ENCODE measurements at places on chromosomes 12 and 14.
A peak's percentile ranks its signal among the peaks of the same experiment; 100 is the strongest.

GRCh38 chr12:50569321-50569720 is 64.5 kb downstream of the DIP2B start:
- no peaks in the 10 kb centered on the region for H3K27me3 ChIP-seq
- H3K4me1 ChIP-seq, result peaks cover 7% of the 10 kb centered on the region
- no peak overlapping the region for H3K27ac ChIP-seq
- no peak for DNase-seq
- H3K4me3 ChIP-seq, result no peak overlapping the region
- H3K36me3 ChIP-seq, result no peaks in the 10 kb centered on the region

DNA sequence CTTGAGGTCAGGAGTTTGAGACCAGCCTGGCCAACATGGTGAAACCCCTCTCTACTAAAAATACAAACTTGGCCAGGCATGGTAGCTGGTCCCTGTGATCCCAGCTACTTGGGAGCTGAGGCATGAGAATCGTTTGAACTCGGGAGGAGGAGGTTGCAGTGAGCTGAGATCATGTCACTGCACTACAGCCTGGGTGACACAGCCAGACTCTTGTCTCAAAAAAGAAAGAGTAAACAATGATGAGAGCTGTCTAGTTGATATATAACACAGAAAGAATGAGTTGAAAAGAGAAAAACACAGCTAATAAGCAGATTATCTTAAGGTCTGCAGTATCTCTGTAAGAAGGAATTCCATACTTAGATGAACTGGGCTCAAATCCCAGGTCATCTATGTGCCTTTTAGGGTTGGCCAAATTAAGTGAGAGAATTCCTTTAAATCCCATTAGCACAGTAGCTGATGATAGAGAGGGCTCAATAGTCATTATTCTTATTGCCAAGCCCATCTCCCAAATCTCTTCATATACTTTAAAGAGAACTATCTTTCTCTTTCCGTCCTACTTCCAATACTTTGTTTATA is 31.1 kb upstream of the STRAP start:
- no peak for DNase-seq
- no peaks in the 10 kb centered on the region for H3K4me1 ChIP-seq
- no peaks in the 10 kb centered on the region for H3K36me3 ChIP-seq

- H3K36me3 ChIP-seq, result no peaks in the 10 kb centered on the region
- H3K4me3 ChIP-seq, result no peak within 1 kb of the TSS
- peaks cover 20% of the 10 kb centered on the region for H3K27me3 ChIP-seq
Measured at GRCh38 chr12:2052826-2053678, at the start of gene CACNA1C. CACNA1C (plus strand) TSS chr12:2052987; CDS start chr12:2053563, 576 bp downstream.

DNA sequence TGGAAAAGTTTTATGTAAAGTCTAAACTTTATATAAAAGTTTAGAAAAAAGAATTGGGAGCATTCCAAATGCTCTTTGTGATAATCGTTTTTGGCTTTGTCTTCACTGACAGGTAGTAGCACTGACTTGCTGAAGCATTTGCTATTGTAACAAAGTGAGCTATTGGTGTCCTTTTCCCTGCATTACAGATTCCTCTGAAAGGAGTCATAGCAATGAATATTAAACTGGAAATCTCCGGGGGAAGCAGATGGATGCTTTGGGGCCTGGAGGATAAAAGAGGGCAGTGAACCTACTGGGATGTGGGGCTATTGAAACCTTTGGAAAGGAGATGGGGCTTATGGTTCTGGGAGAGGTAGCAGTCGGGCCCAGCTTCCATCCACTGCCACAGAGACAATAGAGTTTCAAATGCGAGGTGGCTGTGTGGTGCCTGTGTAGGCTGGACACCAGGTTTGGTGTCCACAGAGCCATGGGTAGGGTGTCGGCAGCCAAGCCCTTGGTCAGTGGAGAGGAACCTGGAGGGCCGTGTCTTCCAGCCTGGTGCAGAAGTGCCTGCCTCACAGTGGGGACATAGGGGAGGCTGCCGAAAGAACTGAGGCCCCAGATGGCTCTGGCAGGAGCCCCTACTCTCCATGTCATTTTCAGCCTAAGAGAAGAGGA is 10.1 kb downstream of the GSG1 start:
- no peak overlapping the region for H3K4me3 ChIP-seq
- no peak overlapping the region for H3K27ac ChIP-seq
- DNase-seq, result no peak
- H3K27me3 ChIP-seq, result no peaks in the 10 kb centered on the region

DNA sequence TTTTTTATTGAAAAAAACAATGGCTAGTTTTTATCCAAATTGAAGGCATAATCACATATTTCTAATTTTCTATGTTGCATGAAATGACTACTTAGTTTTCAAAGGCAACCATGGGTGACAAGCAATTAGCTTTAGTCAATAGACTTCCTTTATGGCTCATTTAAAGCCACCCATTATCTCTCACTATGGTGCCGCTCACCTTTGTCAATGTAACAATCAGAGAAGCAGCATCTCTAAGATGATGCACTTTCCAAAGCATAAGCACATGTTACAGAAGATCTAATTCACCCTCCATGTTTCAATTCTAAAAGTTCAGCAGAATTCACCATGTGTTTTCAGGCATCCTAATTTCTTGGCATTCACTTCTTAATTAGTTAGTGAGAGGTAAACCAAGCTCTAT is 166.6 kb upstream of the RPL10L start:
- H3K27ac ChIP-seq, result no peak overlapping the region
- no peaks in the 10 kb centered on the region for H3K4me1 ChIP-seq
- no peak for DNase-seq

GRCh38 chr12:16072678-16073077 is 161.5 kb downstream of the DERA start:
- no peaks in the 10 kb centered on the region for H3K27me3 ChIP-seq
- no peak overlapping the region for H3K4me3 ChIP-seq
- no peak overlapping the region for H3K27ac ChIP-seq
- H3K36me3 ChIP-seq, result no peaks in the 10 kb centered on the region

GRCh38 chr14:30020687-30021086 is 93.0 kb upstream of the PRKD1 start:
- H3K4me1 ChIP-seq, result no peaks in the 10 kb centered on the region
- H3K4me3 ChIP-seq, result no peak overlapping the region
- DNase-seq, result no peak
- H3K27ac ChIP-seq, result no peak overlapping the region
- H3K36me3 ChIP-seq, result no peaks in the 10 kb centered on the region
- H3K27me3 ChIP-seq, result no peaks in the 10 kb centered on the region

DNA sequence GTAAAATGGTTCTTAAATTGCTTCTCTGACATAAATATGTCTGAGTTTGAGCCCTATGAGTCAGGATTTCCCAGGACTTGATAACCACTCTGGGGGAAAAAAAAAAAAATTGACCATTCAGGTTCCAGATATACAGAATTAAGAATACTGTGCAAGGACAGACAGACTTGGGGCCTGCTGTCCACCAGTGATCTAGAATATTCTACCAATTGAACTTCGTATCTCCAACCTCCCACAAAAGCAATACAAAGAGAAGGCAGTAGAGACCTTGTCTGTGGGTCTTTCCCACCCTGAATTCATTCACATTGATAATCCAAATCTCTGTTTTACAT is 4.1 kb downstream of the SINHCAF start:
- H3K4me1 ChIP-seq, result peaks cover 11% of the 10 kb centered on the region
- no peaks in the 10 kb centered on the region for H3K36me3 ChIP-seq
- H3K27ac ChIP-seq, result peak overlapping the region; percentile 95
- DNase-seq, result no peak
- H3K4me3 ChIP-seq, result peak overlapping the region; percentile 92

GRCh38 chr14:90114554-90114953 is 52.8 kb downstream of the KCNK13 start:
- H3K36me3 ChIP-seq, result no peaks in the 10 kb centered on the region
- peaks cover 3% of the 10 kb centered on the region for H3K27me3 ChIP-seq
- H3K4me3 ChIP-seq, result no peak overlapping the region
- DNase-seq, result no peak
- no peaks in the 10 kb centered on the region for H3K4me1 ChIP-seq

- 0 out of 2 replicates have a peak overlapping the region, but pooled peaks have one; percentile 37 for H3K4me3 ChIP-seq
- H3K36me3 ChIP-seq, result no peaks in the 10 kb centered on the region
- no peaks in the 10 kb centered on the region for H3K27me3 ChIP-seq
- no peak for DNase-seq
- H3K27ac ChIP-seq, result peak overlapping the region; percentile 78
Measured at GRCh38 chr14:91008759-91009409, 51.6 kb downstream of the RPS6KA5 start.

GRCh38 chr12:64431791-64432190 is 20.1 kb upstream of the TBK1 start:
- no peak for DNase-seq
- no peaks in the 10 kb centered on the region for H3K36me3 ChIP-seq
- no peak overlapping the region for H3K27ac ChIP-seq
- H3K4me1 ChIP-seq, result no peaks in the 10 kb centered on the region
- H3K4me3 ChIP-seq, result no peak overlapping the region

DNA sequence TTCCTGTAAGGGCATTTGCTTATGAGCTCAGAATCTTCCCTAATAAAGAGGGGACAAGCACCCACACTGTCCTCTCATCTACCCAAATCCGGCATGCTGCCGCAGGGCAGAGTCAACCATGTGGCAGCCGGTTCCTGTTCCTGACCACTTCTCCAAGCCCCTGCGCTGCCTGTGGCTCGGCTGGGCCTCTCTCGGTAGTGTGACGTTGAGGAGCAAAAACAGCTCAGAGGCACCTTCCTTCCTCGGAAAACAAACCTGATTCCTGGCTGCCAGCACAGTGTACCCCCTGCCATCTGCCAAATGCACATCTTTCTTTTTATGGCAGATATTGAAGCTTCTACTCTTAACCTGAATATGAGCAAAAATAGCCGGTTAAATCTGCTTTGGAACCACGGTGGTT is 50.5 kb downstream of the CFAP251 start:
- no peak overlapping the region for H3K4me3 ChIP-seq
- H3K27me3 ChIP-seq, result no peaks in the 10 kb centered on the region
- no peaks in the 10 kb centered on the region for H3K36me3 ChIP-seq

DNA sequence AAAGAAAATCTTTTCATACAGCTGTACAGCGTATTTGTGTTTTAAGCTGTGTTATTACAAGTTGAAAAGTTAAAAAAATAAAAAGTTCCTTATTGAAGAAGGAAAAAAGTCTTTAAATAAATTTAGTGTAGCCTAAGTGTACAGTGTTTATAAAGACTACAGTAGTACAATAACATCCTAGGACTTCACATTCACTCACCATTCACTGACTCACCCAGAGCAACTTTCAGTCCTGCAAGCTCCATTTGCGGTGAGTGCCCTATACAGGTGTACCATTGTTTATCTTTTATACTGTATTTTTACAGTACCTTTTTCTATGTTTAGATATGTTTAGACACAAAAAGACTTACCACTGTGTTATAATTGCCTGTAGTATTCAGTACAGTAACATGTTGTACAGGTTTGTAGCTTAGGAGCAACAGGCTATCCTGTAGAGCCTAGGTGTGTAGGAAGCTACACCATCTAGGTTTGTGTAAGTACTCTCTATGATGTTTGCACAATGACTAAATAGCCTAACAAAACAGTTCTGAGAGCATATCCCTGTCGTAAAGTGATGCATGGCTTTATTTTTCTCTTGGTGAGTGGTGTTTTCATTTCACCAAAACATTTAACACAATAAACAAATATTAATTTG is 275.2 kb downstream of the DACT1 start:
- H3K4me3 ChIP-seq, result no peak overlapping the region
- DNase-seq, result no peak
- H3K4me1 ChIP-seq, result no peaks in the 10 kb centered on the region
- H3K27me3 ChIP-seq, result no peaks in the 10 kb centered on the region
- H3K36me3 ChIP-seq, result no peaks in the 10 kb centered on the region
- H3K27ac ChIP-seq, result no peak overlapping the region

GRCh38 chr12:120229487-120230325 is 28.8 kb upstream of the RPLP0 start:
- H3K4me3 ChIP-seq, result no peak overlapping the region
- no peak for DNase-seq
- no peak overlapping the region for H3K27ac ChIP-seq

GRCh38 chr12:104788840-104789271 is 169.2 kb downstream of the SLC41A2 start:
- no peaks in the 10 kb centered on the region for H3K36me3 ChIP-seq
- no peaks in the 10 kb centered on the region for H3K4me1 ChIP-seq
- no peak overlapping the region for H3K4me3 ChIP-seq

GRCh38 chr12:85322715-85323114 is 42.7 kb downstream of the ALX1 start:
- no peak overlapping the region for H3K27ac ChIP-seq
- DNase-seq, result no peak
- H3K36me3 ChIP-seq, result no peaks in the 10 kb centered on the region
- H3K4me3 ChIP-seq, result no peak overlapping the region
- no peaks in the 10 kb centered on the region for H3K27me3 ChIP-seq
- no peaks in the 10 kb centered on the region for H3K4me1 ChIP-seq

- no peaks in the 10 kb centered on the region for H3K27me3 ChIP-seq
- H3K4me1 ChIP-seq, result no peaks in the 10 kb centered on the region
- no peak for DNase-seq
Measured at GRCh38 chr14:68583548-68584280, 209.2 kb downstream of the ZFP36L1 start.

- H3K27ac ChIP-seq, result no peak overlapping the region
- H3K4me3 ChIP-seq, result no peak overlapping the region
- peaks cover 17% of the 10 kb centered on the region for H3K4me1 ChIP-seq
Measured at GRCh38 chr14:93996130-93996695, 888 bp upstream of the CCDC197 start.
